ENCODE measurements at places on chromosomes 11 and 22.

DNA sequence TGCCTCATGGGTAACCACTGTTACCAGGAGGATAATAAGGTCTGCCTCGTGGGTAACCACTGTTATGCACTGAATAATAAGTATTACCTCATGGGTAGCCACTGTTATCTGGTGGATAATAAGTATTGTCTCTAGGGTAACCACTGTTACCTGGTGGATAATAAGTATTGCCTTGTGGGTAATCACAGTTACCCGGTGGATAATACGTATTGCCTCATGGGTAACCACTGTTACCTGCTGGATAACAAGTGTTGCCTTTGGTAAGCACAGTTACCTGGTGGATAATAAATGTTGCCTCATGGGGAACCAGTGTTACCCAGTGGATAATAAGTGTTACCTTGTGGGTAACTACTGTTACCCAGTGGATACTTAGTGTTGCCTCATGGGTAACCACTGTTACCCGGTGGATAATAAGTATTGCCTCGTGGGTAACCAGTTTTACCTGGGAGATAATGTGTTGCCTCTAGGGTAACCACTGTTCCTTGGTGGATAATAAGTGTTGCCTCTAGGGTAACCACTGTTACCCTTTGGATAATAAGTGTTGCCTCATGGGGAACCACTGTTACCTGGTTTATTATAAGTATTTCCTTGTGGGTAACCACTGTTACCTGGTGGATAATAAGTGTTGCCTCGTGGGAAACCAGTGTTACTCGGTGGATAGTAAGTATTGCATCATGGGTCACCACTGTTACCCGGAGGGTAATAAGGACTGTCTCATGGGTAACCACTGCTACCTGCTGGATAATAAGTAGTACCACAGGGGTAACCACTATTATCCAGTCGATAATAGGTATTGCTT lies 10.6 kb upstream of the NXPE4 start:
- no peak for DNase-seq
- H3K27ac ChIP-seq, result no peak overlapping the region
- no peaks in the 10 kb centered on the region for H3K36me3 ChIP-seq
- no peak overlapping the region for H3K4me3 ChIP-seq
- no peaks in the 10 kb centered on the region for H3K4me1 ChIP-seq

GRCh38 chr11:61853698-61854169 lies 25.6 kb downstream of the FADS2 start:
- H3K36me3 ChIP-seq, result peaks cover 12% of the 10 kb centered on the region
- no peak overlapping the region for H3K4me3 ChIP-seq
- H3K27me3 ChIP-seq, result no peaks in the 10 kb centered on the region
- DNase-seq, result no peak
- H3K4me1 ChIP-seq, result no peaks in the 10 kb centered on the region

GRCh38 chr11:100670140-100670539 lies 16.9 kb upstream of the ARHGAP42 start:
- no peak overlapping the region for H3K27ac ChIP-seq
- H3K4me1 ChIP-seq, result peaks cover 5% of the 10 kb centered on the region
- H3K4me3 ChIP-seq, result no peak overlapping the region
- no peaks in the 10 kb centered on the region for H3K36me3 ChIP-seq

- H3K27me3 ChIP-seq, result no peaks in the 10 kb centered on the region
- H3K4me1 ChIP-seq, result peaks cover 21% of the 10 kb centered on the region
- H3K36me3 ChIP-seq, result peaks cover 1% of the 10 kb centered on the region
- H3K27ac ChIP-seq, result no peak overlapping the region
- H3K4me3 ChIP-seq, result no peak overlapping the region
- DNase-seq, result no peak
Observed at GRCh38 chr11:75840522-75840921, 25.5 kb downstream of the UVRAG start.

DNA sequence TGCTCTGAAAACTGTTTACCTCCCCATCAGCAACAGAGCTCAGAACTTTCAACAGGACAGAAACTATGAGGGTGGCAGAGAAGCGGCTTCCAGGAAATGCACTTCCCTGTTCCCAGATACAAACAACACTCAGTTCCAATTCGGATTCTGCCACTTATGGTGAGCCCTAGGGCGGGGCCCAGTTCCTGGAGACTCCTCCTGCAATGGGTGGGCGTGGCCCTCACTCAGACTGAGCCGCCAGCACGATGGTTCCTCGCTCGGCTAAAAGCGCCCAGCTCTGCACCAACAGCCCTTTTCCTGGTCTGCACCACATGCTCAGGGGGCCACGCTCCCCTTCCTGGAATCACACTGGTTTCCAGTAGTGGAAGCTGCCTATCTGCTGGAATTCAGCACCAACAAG lies 314.1 kb downstream of the CTTN start:
- no peaks in the 10 kb centered on the region for H3K27me3 ChIP-seq
- H3K4me3 ChIP-seq, result no peak overlapping the region
- H3K36me3 ChIP-seq, result no peaks in the 10 kb centered on the region
- no peak for DNase-seq
- H3K27ac ChIP-seq, result peak overlapping the region; percentile 2
- no peaks in the 10 kb centered on the region for H3K4me1 ChIP-seq

DNA sequence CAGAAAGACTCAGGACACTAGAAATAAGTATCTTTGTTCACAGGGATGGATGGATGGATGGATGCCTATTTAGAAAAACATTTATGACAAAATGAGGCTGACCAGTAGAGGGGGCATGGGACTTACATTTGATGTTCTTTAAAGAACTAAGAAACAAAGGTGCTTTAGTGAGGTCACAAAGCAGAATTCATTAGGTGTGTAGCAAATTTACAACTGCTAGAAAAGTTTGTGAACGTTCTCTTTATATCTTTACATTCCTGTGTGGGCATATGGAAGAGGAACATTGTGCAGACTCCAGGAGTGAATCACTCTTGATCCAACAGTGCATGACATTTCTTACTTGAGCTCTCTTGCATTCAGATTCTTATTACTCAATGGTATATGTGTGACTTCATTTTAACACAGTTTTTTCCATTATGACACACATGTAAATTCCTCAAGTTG lies 15.8 kb upstream of the SIK2 start:
- no peak for DNase-seq
- H3K4me3 ChIP-seq, result no peak overlapping the region
- no peak overlapping the region for H3K27ac ChIP-seq

- no peaks in the 10 kb centered on the region for H3K4me1 ChIP-seq
- H3K36me3 ChIP-seq, result no peaks in the 10 kb centered on the region
- H3K27ac ChIP-seq, result no peak overlapping the region
- peaks cover 39% of the 10 kb centered on the region for H3K27me3 ChIP-seq
- no peak for DNase-seq
Observed at GRCh38 chr11:45073685-45074141, 72.7 kb upstream of the PRDM11 start.

GRCh38 chr11:2750682-2751522 lies 51.1 kb upstream of the KCNQ1OT1 start:
- peaks cover 28% of the 10 kb centered on the region for H3K27me3 ChIP-seq
- no peaks in the 10 kb centered on the region for H3K36me3 ChIP-seq
- H3K27ac ChIP-seq, result no peak overlapping the region
- peaks cover 8% of the 10 kb centered on the region for H3K4me1 ChIP-seq

DNA sequence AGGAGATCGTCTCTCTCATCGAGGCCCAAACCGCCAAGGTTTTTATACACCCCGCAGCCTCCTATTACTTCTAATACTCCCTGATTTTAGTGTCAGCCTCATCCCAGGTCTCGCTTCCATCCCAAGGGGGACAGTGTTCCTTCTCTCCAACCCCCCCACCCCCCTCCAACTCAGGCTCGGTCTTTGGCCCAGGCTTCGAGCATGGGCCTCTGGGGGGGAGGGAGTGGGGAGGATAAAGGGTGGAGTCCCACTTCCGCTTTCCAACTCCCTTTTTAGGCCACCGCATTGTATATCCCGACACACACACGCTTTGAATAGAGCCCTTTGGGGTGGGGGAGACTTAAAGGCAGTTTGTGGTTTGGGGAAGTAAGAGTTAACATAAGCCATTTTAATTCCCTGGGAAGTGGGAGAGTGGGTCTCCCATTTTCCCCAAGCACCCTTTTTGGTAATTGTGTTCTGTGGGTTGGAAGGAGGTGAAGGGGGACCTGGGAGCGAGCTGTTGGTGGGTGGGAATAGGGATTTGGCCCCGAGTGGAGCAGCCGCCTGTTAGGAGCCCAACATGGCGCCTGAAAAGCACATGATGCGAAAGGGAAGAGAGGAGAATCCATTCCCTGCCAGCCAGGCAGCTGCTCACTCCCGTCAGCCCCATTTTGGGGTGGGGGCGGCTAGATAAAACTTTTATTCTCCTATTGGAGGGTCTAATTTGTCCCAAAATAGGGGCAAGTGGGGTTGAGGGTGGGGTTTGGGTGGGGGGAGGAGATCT lies 844 bp downstream of the PCF11 start:
- no peak for DNase-seq
- H3K27ac ChIP-seq, result peak overlapping the region; percentile 100
- peaks cover 35% of the 10 kb centered on the region for H3K4me1 ChIP-seq
- H3K4me3 ChIP-seq, result peak overlapping the region; percentile 100

DNA sequence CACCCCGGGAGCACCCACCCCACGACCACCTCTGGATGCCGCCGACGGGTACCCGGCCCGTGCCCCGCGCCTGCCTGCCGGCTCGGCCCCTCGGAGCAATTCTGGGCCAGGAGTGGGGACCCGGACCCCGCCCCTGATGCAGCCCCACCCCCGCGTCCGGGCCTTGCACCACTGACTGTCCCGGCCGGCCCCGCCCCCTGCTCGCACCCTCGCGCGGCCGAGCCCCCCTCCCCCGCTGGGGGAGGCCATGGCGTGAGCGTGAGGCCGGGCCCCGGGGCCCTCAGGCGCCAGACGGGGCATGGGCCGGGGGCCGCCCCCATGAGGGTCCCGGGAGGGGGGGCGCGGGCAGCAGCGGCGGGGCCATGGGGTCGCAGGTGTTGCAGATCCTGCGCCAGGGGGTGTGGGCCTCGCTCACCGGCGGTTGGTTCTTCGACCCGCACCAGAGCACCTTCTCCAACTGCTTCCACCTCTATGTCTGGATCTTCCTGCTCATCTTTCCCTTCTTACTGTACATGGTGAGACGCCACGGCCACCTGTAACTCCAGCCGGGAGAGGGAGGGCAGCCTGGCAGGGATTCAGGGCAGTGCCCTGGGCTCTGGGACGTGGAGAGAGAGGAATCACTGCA lies 486 bp downstream of the PCNX3 start:
- no peak for DNase-seq
- no peaks in the 10 kb centered on the region for H3K27me3 ChIP-seq
- H3K4me3 ChIP-seq, result peak overlapping the region; percentile 96
- H3K27ac ChIP-seq, result peak overlapping the region; percentile 95
- H3K36me3 ChIP-seq, result peaks cover 6% of the 10 kb centered on the region

DNA sequence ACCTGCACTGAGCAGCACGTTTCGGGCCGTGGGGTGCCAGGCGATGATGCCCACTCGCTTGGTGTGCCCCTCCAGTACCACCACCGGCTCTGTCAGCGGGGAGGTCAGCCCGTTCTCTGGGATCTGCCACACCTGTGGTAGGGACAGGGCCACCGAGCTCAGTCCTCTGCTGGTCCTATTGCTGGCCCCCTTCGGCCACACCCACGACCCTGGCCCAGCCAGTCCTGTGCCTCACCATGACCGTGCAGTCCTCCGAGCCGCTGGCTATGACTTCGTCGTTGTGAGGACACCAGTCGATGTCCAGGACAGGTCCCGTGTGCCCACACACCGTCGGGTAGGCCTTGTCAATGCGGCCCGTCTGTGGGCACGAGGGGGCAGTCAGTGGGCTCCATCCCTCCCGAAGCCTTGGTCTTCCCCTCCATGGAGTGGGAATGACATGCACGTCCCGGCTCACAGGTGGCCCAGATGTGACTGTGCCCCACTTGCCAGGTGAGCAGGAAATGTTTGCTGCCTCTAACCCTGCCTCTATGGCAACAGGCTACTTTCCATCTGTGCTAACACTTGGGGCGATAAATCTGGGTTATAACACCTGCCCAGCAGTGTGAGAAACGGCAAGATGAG lies 1.4 kb downstream of the CORO1B start:
- DNase-seq, result no peak
- no peaks in the 10 kb centered on the region for H3K27me3 ChIP-seq
- H3K27ac ChIP-seq, result no peak overlapping the region
- H3K36me3 ChIP-seq, result no peaks in the 10 kb centered on the region

GRCh38 chr22:46138058-46138797 lies 12.1 kb upstream of the PPARA start:
- H3K4me3 ChIP-seq, result no peak overlapping the region
- no peak overlapping the region for H3K27ac ChIP-seq
- DNase-seq, result no peak
- H3K36me3 ChIP-seq, result no peaks in the 10 kb centered on the region
- peaks cover 5% of the 10 kb centered on the region for H3K27me3 ChIP-seq

GRCh38 chr11:86159581-86159891 lies 85.0 kb upstream of the EED start:
- no peaks in the 10 kb centered on the region for H3K36me3 ChIP-seq
- no peaks in the 10 kb centered on the region for H3K27me3 ChIP-seq
- H3K27ac ChIP-seq, result no peak overlapping the region
- peaks cover 3% of the 10 kb centered on the region for H3K4me1 ChIP-seq
- H3K4me3 ChIP-seq, result no peak overlapping the region

DNA sequence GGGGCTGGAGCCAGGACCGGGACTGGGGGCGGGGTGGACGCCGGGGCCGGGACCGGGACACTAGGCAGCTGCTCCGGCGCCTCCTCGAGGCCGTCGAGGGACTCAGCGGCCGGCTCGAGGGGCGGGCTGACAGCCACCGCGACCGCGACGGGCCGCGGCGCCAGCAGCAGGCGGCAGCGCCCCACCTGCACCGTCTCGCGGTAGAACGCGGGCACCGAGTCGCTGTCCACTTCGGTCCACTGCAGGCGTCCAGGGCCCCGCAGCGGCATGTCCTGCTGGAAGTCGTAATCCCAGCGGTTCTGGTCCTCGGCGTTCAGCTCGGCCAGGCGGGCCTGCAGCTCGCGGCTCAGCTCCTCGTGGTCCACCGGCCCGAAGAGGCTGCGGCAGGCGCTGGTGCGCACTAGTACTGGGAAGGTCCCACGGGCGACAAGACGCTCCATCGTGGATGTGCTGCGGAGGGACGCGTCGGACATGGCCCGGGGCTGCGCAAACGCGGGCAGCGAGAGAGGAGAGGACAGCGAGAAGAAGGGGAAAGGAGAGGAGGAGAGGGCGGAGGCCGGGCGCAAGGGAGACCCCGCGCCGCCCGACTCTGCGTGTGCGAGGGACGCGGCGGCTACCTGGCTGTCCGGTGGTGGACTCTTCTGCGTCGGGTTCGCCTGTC lies 428 bp downstream of the CDKN1C start:
- H3K27ac ChIP-seq, result peak overlapping the region; percentile 93
- peak overlapping the region; percentile 92 for H3K4me3 ChIP-seq
- H3K4me1 ChIP-seq, result peaks cover 16% of the 10 kb centered on the region
- H3K27me3 ChIP-seq, result peaks cover 7% of the 10 kb centered on the region

DNA sequence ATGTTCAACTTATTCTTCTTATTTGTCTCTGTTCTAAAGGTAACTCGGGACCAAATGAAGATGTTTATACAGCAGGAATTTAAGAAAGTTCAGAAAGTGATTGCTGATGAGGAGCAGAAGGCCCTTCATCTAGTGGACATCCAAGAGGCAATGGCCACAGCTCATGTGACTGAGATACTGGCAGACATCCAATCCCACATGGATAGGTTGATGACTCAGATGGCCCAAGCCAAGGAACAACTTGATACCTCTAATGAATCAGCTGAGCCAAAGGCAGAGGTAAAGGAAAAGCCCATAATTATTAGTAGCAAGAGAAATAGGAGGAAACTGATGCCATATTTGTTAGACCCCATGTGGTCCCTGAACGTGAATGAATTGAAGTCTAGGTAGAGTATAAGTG lies 63.3 kb downstream of the TRIM44 start:
- no peak for DNase-seq
- H3K4me1 ChIP-seq, result no peaks in the 10 kb centered on the region
- H3K36me3 ChIP-seq, result peaks cover 34% of the 10 kb centered on the region
- no peak overlapping the region for H3K4me3 ChIP-seq

GRCh38 chr11:36280531-36280930 lies 8.7 kb downstream of the COMMD9 start:
- H3K36me3 ChIP-seq, result peaks cover 13% of the 10 kb centered on the region
- H3K4me3 ChIP-seq, result no peak overlapping the region
- no peak for DNase-seq
- H3K4me1 ChIP-seq, result peaks cover 9% of the 10 kb centered on the region
